Activated B cell treated with CpG ODN at 0.5 μM for 24 hours (primary cell): ENCODE measurements at places on chromosomes 1 and 21.

GRCh38 chr21:44434568-44434925 lies 20.8 kb upstream of the LRRC3 start:
- DNase-seq = no peak

DNA sequence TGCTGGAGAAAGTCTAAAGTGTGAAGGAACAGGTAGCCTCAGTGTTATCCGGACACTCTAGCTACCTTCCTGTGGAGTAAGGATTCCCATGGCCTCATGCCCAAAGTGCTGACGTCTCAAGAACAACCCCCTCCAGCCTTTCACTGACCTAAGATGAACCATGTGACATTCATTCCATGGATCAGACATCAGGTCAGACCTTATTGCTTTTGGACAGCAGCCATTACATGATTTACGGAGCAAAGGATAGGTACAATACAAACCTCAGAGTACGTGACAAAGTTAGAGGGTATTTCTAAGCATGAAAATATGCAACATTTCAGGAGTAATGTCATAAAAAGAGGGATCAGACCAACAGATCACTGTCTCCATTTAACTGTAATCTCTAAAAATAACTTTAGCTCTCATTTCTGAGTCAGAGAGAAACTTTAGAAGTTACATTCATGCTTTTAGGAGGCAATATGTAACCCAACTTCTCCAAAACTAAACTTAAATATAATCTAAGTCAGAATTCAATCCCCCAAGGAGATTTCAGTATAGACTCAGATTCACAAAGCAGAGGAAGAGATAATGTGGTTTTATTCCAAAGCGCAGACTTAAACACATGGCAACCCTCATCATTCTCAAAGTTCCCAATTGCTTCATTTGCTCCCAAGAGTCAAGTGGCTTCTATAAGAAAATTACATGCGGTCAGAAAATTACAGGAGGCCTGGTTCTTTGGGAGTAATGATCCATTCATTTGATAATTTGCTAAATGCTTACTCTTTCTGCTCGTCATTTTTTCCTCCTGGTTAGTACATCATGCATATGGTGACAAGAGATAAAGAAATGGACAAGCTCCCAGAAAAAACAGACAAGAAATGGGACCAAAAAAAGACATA lies 280.4 kb downstream of the SETD4 start:
- DNase-seq = no peak

GRCh38 chr21:36904093-36904666 lies 62.3 kb downstream of the HLCS start:
- no peak for DNase-seq

GRCh38 chr1:15525050-15526020 lies 1.3 kb upstream of the DNAJC16 start:
- DNase-seq = no peak

DNA sequence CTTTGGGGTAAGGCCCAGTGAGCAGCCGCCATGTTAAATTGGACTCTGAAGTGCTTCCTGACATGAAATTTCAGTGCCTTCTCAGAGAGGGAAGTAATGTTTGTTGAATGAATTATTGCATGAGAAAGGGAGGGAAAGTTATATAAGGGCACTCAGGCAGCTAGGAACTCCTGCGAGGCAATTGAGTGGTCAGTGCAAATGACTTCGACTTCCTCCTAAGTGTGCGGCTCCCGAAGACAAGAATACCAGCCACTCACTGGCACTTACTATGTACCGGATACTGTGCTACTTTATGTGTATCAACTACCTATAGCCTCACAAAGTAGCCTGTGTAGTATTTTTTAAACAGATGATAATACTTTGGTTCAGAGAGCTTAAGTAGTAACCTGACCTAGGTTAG lies 52.5 kb downstream of the CNN3 start:
- DNase-seq = no peak
